ENCODE measurements at places on chromosomes 6 and 20.

DNA sequence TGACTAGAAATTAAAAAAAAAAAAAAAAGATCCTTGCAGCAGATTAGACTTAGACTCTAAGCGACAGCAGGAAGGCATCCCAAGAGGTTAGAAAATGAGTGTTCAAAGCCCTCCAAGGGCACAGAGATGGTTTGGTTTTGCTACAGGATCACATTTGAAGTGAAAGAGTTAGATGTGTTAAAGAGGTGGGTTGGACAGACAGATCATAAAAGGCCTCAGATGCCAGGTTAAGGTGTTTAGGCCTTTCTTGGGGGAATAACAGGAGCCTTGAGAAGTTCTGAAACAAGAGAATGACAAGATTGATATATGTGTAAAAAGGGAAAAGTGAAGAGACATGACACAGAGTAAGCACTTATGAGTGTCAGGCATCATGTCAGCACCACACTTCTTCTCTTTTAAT, 107.5 kb downstream of the FYN start:
- no peak for DNase-seq

- no peak for DNase-seq
Measured at GRCh38 chr6:43985329-43985728, 141.9 kb downstream of the MRPL14 start.

GRCh38 chr6:122730775-122731386, 48.6 kb upstream of the FABP7 start:
- peak; percentile 53 for DNase-seq

DNA sequence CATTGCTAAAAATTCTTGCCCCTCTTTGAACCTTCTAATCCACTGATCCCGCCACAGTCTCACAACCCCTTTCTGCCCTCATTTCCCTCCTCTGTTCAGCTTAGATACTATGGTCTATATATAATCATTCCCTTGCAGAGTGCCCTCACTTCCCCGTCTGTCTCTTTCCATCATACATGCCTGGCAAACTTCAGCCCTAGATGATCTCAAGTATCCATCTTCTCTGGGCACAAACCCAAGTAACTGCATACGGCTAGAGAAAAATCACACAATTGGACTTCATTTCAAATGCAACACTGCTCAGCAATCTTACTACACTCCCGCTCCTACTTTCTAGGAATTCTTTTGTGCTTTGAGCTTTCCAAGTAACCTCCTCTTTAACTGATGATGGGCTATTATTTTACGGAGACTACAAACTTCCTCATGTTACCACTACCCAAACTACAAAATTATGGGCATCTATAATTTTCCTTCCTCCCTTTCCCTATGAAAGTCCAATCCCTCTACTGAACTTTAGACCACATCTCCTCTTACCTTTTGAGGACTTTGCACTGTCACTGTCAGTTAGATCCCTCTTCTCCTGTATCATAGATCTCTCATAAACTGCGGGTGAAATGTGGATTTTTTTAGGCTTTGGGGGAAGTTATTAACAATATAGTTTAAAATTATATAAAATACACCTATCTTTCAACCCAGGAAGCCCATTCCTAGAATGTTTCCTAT, 135.6 kb downstream of the BTBD9 start:
- no peak for DNase-seq

- no peak for DNase-seq
Measured at GRCh38 chr20:60976913-60977312, 275.1 kb upstream of the CDH4 start.

- DNase-seq: no peak
Measured at GRCh38 chr6:170295510-170296422, 4.9 kb upstream of the DLL1 start.

DNA sequence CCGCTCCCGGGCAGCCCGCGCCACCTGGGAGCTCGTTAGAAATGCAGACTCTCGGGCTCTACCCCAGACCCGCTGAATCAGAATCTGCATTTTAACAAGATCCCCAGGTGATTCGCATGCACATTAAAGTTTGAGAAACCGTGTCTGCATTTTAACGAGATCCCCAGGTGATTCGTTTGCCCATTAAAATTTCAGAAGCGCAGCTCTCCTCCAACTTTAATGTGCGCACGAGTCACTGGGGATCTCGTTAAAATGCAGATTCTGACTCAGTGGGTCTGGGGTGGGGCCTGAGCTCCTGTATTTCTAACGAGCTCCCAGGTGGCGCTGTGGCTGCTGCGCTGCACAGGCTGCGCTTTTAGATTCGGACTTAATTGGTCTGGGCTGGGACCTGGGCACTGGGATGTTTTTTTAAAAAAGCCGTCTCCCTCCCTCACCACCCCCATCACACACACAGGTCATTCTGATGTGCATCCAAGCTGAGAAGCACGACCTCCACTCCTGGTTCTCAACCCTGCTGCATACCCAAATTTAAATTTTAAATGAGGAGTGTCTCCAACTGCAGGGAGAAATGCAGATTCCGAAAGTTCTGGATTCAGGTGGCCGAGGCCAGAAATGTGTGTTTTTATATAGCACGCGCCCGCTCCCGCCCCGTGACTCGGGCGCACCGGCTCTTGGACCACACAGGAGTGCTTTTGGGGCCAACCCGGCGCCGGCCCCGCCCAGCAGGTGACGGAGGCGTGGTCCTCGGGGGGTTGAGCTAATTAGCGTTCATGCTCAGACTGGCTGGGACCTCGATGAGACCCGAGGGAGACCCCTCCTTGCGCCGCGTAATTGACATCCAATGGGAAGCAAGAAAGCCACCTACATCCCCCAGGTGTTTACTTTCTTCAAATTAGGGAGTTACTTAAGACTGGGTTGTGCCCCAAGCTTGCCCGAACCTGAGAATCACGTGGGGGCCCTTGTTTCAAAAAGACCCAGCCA, 85.8 kb downstream of the ZFP64 start:
- no peak for DNase-seq

DNA sequence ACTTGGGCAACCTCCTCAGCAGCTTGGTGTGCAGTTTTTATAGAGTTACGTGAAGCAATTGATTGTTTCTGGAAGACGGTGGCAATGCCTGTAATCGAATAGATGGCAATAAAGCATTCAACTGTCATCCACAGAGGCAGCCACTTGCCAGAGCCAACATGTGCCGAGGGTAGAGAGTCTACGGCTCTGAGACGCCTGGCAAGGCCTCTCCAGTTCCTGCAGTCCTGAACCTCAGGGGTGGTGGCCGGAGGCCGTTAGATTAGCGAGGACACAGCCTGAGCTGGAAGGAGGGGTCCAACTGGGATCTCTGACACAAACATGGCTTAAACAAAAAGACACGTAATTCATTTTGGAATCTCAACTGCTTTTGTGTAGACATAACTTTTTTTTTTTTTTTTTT, 775 bp upstream of the TTLL2 start:
- DNase-seq: no peak

- no peak for DNase-seq
Measured at GRCh38 chr20:36396340-36396739, 90.2 kb downstream of the DLGAP4 start.

DNA sequence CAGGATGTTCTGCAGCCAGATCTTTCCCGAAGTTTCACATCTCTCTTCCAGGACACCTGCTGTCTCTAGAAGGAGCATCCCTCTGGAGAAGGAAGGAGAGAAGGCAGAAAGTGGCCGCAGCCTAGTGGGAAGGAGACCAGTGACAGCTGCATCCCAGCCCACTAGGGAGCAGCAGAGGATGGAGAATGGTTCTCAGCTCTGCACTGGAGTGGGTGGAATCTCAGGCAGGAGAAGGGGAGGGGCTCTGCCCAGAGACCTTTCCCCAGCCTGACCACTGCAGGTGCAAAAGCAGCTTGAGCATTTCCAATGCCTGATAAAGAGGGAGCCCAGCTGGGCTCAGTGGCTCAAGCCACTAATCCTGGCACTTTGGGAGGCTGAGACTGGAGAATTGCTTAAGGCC, 32.3 kb downstream of the NCR2 start:
- DNase-seq: peak; percentile 45

- no peak for DNase-seq
Measured at GRCh38 chr20:32523613-32524213, 61.4 kb downstream of the NOL4L start.

GRCh38 chr6:16514249-16514648, 247.0 kb downstream of the ATXN1 start:
- DNase-seq: peak; percentile 61

- no peak for DNase-seq
Measured at GRCh38 chr6:151179321-151179720, 60.4 kb upstream of the AKAP12 start.

DNA sequence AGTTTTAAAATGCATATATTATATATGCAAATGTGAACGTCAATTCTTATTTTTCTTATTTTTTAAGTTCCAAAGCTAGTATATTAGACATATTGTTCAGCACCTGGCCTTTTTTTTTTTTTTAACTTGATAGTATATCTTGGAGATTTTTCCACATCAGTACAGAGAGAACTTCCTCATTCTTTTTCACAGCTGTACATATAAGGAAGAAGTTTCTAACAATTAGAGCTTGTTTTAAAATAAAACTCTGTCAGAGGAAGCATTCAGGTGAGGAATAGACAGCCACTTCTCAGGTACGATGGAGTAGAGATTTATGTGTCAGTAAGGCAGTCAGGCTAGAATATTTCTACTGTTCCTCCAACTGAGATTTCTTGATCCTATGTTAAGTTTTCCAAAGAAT, 233.1 kb upstream of the SUPT3H start:
- DNase-seq: no peak

DNA sequence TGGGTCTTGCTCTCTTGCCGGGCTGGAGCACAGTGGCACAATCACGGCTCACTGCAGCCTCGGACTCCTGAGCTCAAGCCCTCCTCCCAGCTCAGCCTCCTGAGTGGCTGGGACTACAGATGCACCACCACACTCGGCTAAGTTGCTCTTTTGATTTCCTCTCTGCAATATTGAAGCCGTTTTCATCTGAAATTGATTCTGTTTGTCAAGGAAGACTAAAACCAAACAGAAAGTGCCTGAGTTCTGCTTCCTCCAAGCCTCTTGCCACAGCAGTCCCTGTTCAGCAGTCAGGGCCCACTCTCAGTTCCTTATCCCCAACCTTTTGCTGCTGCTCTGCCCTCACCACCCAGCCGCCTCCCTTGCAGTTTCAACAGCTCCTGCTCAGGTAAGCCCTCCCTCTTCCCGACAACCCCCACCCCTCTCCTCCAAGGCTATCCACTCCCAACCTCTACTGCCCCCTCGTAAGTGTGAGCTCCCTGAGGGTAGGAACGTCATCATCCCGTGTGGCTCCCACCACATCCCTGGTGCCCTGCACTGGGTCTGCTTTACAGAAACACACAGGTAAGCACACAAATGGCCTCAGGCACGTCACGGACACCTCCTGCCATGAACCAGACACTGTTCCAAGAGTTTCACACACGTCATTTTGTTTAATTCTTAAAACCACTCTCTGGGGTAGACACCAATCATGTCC, 70.7 kb upstream of the TAB2 start:
- no peak for DNase-seq

- no peak for DNase-seq
Measured at GRCh38 chr20:52019313-52019712, 172.3 kb downstream of the ZFP64 start.

- no peak for DNase-seq
Measured at GRCh38 chr6:30991891-30992290, 8.4 kb downstream of the MUC21 start.

DNA sequence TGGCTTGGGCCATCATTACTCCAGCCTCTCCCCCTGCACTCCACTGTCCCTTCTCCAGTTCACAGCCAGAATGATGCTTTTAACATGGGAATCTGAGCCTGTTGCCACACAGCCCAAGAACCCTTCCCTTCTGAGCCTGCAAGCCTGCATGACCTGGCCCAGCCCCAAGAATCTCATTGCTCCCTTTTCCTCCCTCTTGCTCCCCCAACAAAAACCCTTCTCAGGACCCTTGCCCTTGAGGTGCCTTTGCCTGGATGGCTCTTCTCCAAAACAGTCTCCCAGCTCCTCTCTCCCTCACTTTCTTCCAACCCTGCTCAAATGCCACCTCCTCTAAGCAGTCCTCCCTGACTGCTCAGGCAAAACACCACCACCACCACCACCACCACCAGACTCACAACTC, 157.2 kb downstream of the ANKRD60 start:
- no peak for DNase-seq

GRCh38 chr6:126873351-126873750, 245.1 kb upstream of the RSPO3 start:
- no peak for DNase-seq

DNA sequence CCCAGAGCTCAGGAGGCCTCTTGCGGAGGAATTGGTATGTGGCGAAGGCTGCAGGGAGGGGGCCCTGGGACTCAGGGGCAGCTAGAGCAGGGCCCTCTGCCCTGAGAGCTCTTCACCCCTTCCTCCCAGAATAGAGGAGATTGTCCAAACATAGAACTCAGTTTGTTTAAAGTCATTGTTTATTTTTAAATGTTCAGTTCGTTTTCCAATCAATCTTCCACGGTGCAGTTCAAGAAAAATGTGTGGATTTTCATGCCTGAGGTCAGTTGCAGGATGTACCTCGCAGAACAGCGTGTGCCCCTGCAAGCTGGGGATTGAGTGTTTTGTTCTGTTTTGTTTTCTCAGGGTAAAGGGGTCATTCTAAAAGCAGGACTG, 37.2 kb downstream of the MGME1 start:
- no peak for DNase-seq

- DNase-seq: no peak
Measured at GRCh38 chr6:35179901-35180535, 33.7 kb upstream of the SCUBE3 start.

DNA sequence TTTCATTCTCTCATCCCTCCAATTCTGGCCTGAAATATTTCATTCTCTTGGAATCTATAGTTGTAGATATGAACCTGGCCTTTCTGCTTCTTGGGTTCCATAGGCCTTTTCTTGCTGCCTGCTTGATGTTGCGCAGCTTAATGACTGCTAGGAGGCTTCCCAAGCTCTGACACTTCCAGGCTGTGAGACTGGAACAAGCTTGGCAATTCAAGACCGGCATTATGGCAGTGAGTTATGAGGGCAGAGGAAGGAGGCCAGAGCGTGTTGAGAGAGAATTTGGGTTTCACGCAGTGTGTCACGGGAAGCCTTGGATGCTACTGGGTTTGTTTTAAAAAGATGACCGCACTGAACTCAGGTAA, 948 bp upstream of the DNAJC5 start:
- no peak for DNase-seq

GRCh38 chr20:4444404-4444803, 277.3 kb upstream of the PRND start:
- no peak for DNase-seq

GRCh38 chr20:59105581-59105980, 58.0 kb upstream of the ZNF831 start:
- no peak for DNase-seq

DNA sequence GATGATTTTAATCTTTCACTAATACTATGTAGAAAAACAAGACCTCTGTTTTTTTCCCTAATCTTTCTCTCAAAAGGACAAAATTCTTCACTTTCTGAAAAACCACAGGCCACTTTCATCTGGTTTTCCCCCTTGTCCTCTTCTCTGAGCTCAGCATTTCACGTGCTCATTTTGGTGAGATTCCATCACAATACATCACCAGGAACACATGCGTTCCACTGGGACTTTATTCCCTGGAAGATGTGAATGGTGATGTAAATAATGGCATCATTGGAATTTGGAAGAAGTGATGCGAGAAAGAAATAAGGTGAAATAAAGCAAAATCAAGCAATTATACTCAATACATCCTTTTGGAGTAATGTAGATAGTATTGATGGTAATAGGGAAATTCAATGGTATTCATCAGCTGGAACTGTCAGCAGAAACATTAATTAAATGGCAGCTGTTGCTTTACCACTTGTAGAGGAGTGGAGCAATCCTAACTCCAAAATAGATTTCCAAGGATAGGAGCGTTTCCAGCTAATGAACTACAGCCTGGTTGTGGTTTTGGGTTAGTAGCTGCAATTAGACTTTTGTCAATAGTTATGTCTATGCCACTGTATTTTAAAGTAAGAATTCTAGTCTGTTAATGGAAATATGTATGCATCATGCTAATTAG, 11.5 kb downstream of the FILIP1 start:
- no peak for DNase-seq

GRCh38 chr20:51046021-51046985, 23.4 kb upstream of the KCNG1 start:
- no peak for DNase-seq

Data from AML-193 (cell line).